Activated CD8-positive, alpha-beta memory T cell treated with anti-CD3 and anti-CD28 coated beads, Interleukin-2, amount 10 ng/mL, durations not matched to agents 7 days and 5 days (primary cell): ENCODE measurements at places on chromosomes 1 and 21. TPM values are rescaled to one million over a fixed set of nuclear protein-coding genes. Genes with fewer than 3 reads are reported as not detected.

DNA sequence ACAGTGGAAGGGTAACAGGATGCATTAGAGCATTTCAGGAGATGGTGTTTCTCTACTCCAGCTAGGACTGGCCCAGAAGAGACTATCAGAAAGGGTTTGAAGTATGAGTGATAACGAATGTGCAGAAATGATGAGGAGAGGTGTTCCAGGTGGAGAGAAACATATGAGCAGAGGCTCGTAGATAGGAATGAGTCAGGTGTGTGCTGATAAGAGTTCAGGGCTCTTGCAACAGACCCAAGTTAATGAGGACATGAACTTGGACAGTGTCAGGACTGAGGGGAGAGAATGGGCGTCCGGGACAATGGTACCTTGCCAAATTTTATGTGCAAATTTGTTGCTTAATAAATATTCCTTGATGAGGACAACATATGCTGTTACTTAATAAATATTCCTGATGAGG, 183.9 kb upstream of the NFIA start:
- H3K27me3 ChIP-seq = peaks cover 42% of the 10 kb centered on the region
- DNase-seq = no peak
- no peaks in the 10 kb centered on the region for H3K36me3 ChIP-seq
- no peak overlapping the region for H3K4me3 ChIP-seq
- H3K4me1 ChIP-seq = peaks cover 10% of the 10 kb centered on the region
- H3K27ac ChIP-seq = no peak overlapping the region

DNA sequence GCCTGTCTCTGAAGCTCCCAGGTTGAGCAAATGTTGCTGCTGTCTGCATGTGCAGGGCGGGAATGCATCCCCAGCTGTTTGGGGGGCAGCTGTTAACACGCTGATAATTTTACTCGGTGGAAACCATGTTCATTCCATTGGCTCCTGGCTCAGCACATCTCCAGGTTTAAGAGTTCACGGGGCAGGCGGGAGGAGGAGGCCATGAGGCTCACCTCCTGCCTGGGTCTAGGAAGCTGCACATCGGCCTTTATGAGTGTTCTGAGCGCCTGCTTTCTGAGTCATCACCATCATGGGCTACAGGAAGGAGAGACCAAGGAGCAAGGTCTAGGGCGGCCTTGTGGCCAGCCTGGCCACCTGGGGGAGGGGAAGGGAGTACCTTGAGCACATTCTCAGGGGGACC, 29.7 kb downstream of the AJAP1 start:
- H3K4me1 ChIP-seq = no peaks in the 10 kb centered on the region
- no peak overlapping the region for H3K27ac ChIP-seq
- H3K4me3 ChIP-seq = no peak overlapping the region

- no peaks in the 10 kb centered on the region for H3K36me3 ChIP-seq
- H3K4me1 ChIP-seq = no peaks in the 10 kb centered on the region
- H3K4me3 ChIP-seq = no peak overlapping the region
- H3K27ac ChIP-seq = no peak overlapping the region
These were observed 66.2 kb upstream of the NHLH2 start for GRCh38 chr1:115907092-115907491.

OR2T27 gene
- not detected for total RNA-seq

PTAFR gene
- total RNA-seq = 0.20 TPM
